ENCODE measurements at places on chromosomes 13 and 19.

- DNase-seq: no peak
Measured at GRCh38 chr13:31322702-31323405, 123.1 kb downstream of the B3GLCT start.

GRCh38 chr19:38691938-38692457 is 44.5 kb downstream of the ACTN4 start:
- DNase-seq: no peak

GRCh38 chr13:50387051-50387581 is 371.9 kb downstream of the KCNRG start:
- DNase-seq: no peak

GRCh38 chr13:113260996-113261395 is 36.0 kb upstream of the LAMP1 start:
- DNase-seq: no peak

DNA sequence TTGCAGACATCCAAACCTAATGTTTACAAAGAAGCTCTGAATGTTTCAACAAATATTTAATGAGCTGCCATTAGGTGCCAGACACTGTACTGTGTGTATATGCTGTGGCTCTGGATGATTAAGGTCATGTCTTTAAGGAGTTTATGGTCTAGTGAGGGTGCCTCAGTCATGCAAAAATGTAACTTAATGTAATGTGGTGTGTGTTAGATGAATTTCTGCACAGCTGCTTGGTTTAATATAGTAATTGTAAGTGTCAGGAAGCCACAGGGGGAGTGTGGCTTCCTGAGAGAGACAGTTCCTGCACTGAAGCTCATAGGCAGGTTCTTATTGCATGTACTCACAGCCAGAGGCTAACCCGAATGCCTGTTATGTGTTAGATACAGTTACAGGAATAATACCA is 43.3 kb downstream of the SPATA13 start:
- no peak for DNase-seq

GRCh38 chr13:94933936-94934335 is 221.6 kb upstream of the SOX21 start:
- no peak for DNase-seq

GRCh38 chr19:46748325-46749109 is 2.3 kb upstream of the STRN4 start:
- DNase-seq: peak; percentile 49

DNA sequence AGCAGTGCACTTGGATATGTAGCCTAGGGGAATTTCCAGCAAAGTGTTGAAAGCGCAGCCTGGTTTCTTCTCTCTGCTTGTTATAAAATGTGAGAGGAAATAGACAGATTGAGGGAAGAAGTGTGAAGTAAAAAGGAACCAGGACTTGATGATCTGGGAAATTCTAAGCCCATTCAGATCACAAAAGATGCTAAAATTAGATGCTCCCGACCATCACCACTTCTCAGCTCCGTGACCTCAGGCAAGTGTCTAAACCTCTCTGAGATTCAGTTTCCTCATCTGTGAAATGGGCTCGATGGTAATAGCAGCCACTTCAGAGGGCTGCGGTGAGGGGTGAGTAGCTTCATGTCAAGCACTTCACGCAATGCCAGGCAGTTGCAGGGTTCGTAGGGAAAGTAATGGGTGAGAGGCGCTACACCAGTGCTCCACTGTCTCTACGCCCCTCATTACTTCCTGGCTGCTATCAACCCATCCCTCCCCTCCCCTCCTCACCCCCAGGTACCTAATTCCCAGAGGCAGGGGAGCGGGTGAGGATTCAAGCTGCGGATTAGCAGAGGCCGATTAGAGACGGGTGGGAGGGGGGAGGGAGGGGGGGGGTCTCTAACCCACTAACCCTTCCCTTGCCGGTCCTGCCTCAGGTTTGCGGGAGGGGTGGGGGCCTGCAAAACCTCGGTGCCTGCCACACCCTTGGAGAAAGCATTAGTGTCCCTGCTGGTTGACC is 9.0 kb upstream of the NFIC start:
- DNase-seq: no peak

- DNase-seq: no peak
Measured at GRCh38 chr19:28334419-28334818, 878.5 kb downstream of the UQCRFS1 start.

DNA sequence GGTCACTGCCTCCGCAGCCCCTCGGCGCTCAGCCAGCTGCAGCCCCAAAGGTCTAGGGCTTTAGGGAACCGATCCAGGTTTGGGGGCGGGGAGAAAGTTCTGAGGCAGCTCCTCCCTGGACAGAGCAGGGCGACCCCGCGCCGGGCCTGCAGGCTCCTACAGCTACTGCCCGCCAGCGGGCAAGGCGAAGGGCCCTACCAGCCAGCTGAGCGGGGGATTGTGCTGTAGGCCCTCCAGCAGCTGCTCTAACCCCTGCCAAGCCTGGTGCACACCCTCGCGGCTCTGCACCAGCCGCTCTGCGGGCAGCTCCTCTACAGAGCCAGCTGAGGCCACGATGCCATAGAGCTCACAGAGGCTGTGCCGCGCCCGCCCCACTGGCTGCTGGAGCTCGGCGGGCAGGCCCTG is 14.0 kb downstream of the PLIN4 start:
- no peak for DNase-seq

DNA sequence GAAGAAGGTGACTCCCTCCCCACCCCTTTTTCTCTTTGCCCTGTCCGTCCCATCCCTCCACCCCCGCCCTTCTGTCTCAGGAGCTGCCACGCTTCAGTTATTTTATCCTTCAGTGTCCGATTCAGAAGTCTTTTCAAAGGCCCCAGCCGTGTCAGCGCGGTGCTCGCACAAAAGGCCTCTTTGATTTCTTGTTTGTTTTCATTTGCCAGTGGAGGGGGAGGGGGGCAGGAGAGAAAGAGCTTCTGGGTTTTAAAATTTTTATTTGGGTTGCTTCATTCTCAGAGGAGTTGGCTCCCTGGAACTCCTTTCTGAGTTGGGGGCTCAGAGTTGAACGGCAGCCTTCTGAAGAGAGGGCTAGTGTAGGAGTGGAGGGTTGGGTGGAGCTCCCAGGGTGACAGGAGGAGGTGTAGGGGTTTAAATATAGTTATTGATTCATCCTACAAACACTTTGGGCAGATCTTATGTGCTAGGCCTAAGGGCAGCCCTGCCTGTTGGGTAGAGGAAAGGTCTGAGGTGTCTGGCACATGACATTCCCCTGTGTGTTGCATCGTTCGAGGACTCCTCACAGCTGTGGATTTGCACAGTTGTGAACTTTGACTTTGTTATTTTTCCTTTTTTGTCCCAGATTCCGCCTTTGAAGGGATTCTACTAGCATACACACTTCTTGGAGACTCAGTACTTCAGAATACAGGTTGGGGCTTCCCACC is 36.8 kb downstream of the NFIX start:
- no peak for DNase-seq

- no peak for DNase-seq
Measured at GRCh38 chr13:101942038-101942437, 459.8 kb downstream of the FGF14 start.

DNA sequence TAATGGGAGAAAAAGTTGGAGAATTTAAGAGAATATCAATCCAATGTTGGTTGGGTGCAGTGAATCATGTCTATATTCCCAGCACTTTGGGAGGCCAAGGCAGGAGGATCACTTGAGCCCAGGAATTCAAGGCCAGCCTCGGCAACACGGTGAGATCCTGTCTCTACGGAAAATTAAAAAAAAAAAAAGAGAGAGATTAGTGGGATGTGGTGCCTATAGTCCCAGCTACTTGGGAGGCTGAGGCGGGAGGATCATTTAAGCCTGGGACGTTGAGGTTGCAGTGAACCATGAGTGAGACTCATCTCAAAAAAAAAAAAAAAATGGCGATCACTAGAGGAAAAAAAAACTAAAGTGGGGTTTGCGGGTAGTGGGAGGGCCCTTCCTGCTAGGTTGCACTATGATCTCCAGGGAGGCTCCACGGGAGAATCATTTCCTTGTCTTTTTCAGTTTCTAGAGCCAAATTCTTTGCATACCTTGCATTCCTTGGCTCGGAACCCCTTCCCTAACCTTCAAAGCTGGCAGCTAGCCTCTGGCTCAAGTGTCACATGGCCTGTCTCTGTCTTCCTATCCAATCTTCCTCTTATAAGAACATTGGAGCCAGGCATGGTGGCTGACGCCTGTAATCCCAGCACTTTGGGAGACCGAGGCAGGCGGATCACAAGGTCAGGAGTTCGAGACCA is 5.8 kb upstream of the ERCC2 start:
- no peak for DNase-seq

DNA sequence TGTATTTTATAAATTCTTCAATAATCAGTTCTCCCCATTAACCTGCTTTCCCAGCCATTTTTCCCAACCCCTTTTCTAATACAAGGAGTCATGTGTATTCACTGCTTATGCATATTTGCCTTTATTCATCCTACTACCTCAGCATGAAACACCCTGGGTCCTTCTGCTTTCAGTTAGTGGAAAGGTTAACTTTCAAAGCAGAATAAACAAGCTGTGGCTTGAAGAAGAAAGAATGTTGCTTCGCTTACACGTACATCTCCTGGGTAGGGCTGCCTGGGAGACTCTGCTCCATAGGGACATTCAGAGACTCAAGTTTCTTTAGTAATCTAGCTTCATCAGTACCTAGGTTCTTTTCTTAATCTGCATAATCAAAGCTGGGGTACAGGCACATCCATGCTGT is 567.8 kb upstream of the SLC10A2 start:
- no peak for DNase-seq

- DNase-seq: no peak
Measured at GRCh38 chr13:85616275-85616674, 182.9 kb downstream of the SLITRK6 start.

- DNase-seq: no peak
Measured at GRCh38 chr19:5080030-5080654, 111.2 kb downstream of the KDM4B start.

DNA sequence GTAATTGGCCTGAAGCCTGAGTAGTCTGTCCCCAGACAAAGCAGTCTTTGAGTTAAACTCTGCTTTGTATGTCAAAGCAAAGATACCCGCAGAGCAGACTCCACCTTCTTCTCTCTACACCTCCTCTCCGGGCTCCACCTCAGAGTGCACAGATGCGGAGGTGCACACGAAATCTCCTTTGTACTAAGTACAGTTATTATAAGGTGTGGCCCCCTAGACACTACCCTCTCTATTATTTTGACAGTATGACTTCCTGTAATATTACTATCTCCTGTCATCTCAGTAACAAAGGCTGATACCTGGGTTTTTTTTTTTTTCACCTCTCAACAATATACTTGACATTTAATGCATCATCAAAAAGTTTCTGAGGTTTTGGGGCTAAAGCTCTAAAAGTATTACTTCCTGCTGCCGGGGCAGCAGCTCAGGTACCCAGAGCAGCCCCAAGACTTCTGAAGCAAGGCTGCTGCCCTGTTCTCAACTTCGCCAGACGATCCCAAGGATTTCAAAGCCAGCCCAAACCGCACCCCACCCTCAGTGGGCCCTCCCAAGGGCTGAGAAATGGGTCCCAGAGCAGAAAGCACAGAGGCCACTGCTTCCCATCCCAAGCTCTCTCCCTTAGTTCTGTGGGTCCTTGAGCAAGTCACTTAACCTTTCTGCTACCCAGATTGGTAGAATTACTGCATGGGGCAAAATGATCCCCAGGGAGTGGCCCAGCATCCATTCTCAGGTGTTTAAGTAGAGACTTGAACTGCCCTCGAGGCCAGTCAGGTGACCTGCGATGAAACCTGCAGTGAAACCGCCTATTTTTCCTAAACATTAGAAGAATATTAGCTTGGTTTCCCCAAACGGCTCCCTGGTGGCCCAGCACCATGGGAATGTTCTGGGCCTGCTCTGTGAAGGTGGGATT is 180.6 kb downstream of the FOXO1 start:
- peak; percentile 34 for DNase-seq

GRCh38 chr19:18558604-18559003 is 934 bp downstream of the KXD1 start:
- no peak for DNase-seq

DNA sequence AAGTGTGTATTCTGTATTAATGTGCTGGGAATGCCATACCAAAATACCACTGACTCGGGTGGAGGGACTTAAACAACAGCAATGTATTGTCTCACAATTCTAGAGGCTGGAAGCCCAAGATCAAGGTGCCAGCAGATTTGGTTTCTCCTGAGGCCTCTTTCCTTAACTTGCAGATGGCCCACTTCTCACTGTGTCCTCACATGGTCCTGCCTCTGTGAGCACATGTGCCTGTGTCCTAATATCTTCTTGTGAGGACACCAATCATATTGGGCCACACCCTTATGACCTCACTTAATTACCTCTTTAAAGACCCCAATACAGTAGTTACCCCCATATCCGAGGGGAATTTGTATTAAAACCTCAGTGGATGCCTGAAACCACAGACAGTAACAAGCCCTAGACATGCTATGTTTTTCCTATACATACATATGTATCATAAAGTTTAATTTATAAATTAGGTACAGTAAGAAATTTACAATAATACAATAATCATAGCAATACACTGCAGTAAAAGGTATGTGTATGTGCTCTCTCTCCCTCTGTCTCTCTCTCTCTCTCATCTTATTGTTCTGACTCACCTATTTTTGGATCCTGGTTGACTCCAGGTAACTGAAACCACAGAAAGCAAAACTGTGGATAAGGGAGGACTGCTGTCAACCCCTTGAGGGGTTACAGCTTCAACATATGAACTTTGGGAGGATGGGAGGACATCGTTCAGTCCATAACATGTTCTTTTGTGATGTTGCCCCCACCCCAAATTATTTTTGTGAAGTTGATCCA is 174.3 kb downstream of the IRS2 start:
- no peak for DNase-seq

DNA sequence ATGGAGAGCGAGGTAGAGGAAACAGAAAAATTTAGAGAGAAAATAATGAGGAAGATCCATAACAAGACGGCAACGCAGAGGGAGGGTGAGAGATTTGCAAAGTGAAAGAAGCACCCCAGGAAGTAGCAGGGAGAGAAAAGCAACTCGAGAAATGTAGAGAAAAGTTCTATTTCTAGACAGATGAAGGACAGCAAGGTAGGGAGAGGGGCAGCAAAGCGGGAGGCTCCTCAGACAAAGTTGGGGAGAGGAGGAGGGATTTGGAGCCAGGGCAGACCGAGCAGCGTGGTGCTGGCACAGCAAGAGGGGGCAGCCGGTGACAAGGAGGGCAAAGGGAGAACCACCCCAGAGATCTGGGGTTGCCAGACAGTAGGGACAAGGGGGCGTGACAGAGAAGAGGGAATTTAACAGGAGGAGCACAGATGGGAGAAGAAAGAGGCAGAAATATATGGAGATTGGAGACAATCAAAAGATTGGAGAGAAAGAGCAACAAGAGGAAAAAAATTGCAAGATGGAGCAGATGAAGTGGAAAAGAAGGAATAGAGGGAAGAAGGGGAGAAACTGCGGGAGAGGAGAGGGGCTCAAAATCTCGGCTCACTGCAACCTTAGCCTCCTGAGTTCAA is 989 bp downstream of the ZNF766 start:
- DNase-seq: no peak

GRCh38 chr19:35704218-35704617 is at the start of gene ZBTB32:
Gene ZBTB32, plus strand, starts transcription at chr19:35704558. Its CDS starts 10,069 bp downstream, at chr19:35714627.
- DNase-seq: no peak

All from stimulated activated CD8-positive, alpha-beta memory T cell treated with anti-CD3 and anti-CD28 coated beads, Interleukin-12 subunit alpha, Interleukin-12 subunit beta, amount 100 ng/mL, for 4 hours (primary cell).